Suppressor macrophage treated with lipopolysaccharide for 4 hours (primary cell): ENCODE measurements at places on chromosomes 3 and 15.

- no peak for DNase-seq
Observed at GRCh38 chr3:95899911-95900310, 914.5 kb upstream of the EPHA6 start.

DNA sequence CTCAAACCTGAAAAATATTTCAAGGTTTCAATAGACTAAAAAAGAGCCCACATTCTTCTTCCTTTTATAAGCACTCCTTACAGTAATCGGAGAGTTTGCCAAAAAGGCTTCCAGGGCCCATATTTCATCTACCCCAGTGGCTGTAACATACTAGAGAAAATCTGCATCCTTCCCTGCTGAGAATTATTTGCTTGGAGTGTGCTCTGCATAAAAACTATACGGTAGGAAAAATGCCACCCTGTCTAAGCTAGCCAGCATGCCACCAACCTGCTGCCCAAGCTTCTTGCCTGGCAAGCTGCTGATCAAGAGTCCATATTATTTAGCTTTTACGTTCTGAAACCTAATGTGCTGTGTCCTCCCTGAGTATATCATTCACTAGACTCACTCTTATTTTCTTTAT is 107.1 kb downstream of the FGF12 start:
- DNase-seq, result no peak

DNA sequence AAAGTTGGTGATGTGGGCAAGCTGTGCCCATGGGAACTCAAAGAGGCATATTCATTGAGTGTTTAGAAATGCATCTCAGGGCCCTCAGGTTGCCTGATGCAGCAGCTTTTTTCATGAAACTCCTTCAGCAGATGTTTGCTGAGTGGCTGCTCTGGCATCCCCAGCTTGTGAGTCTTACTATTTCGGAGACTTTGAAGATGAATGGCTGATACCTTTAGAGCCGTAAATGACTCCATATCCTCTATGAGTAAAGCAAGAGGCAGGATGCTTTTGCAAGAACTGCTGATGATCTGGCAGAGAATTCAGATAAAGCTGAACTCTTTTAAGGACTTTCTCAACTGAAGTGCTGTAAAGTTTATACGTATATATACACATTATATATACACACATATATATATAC is 384.3 kb downstream of the CACNA2D3 start:
- DNase-seq, result no peak

DNA sequence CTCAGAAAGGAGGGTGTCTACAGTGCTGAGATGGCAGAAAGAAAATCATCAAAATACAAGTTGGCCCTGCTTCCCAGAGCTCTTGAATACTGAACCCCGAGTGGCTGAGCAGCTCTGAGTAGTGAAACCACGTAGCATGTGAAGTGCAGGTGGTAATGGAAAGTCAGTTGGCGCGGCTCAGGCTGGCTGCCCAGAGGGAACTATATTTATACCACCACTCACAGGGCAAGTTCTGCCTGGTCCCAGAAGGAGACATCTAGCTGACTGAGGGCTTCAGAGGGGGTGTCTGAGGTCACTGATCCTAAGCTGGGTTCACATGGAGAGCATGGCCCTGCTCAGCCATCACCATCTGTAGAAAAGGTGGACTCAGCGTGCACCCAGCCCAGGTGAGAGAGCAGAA is 129.6 kb upstream of the AGBL1 start:
- DNase-seq, result no peak

GRCh38 chr3:8399686-8400085 is 101.9 kb upstream of the LMCD1 start:
- DNase-seq, result no peak

- DNase-seq, result no peak
Observed at GRCh38 chr3:134072881-134073582, 43.3 kb upstream of the SLCO2A1 start.

- no peak for DNase-seq
Observed at GRCh38 chr15:25882466-25882865, 19.3 kb upstream of the ATP10A start.

DNA sequence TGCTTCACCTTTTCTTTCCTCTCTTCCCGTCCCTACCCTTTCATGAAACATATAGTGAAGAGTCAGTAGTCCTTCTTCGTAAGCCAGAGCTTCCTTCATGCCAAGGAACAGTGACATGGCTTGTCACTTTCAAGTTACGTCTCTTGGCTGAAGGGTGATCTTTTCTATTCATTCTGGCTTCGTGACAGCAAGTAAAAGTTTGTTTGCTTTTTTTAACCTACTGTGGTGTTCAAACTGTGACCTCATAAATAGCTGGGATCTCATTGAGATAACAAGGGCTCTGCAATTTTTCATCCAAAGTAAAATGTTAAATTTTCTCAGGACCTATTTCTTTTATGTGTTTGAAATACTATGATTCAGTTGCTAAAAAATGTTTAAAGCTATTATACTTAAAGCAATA is 10.5 kb downstream of the CDIN1 start:
- no peak for DNase-seq

- no peak for DNase-seq
Observed at GRCh38 chr3:54917174-54917573, 10.7 kb downstream of the LRTM1 start.

GRCh38 chr3:163768048-163768447 is 1310.2 kb downstream of the SI start:
- no peak for DNase-seq

GRCh38 chr3:26353097-26353496 is 269.5 kb upstream of the LRRC3B start:
- no peak for DNase-seq

GRCh38 chr3:13009132-13009945 is 63.9 kb downstream of the IQSEC1 start:
- DNase-seq, result peak; percentile 98

DNA sequence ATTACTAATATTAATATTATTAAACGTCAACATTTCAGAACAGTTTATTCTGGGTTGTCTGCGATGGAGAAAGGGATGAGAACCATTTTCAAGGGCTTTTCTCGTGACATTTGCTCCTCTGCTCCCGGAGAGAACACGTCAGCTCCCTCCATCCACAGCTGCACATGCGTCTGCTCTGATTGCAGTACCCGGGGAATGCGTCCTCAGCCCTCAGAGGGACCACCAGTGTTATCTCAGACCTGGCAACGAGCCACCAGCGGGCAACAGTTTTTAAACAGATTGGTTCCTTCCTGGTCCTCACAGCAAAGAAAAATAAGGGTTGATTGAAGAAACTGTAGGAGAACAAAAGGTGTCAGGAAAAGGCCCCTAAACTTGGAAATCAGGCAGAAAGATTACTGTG is 202.2 kb upstream of the ADAMTS9 start:
- DNase-seq, result no peak

- DNase-seq, result no peak
Observed at GRCh38 chr3:143771258-143771657, 77.0 kb downstream of the SLC9A9 start.

DNA sequence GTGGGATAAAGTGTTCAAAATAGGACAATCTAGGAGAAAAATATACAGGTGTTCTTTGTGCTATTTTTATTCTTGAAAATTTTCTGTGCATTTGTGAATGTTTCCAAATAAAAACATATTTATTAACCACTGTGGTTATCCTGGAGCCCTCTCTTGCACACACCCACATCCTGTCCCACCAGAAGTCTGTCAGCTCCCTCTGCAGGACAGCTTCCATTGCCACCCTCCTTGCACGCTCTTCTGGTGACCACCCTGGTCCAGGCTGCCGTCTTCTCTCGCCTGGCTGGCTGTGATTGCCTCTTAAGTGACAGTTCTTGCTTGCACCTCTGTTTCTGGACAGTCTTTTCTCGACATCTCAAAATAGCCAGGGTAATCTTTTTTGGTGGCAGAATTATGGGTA is 394.0 kb downstream of the LRTM1 start:
- DNase-seq, result no peak

GRCh38 chr3:59310736-59311135 is 260.9 kb upstream of the CFAP20DC start:
- DNase-seq, result no peak

- no peak for DNase-seq
Observed at GRCh38 chr3:127536830-127537812, 53.4 kb downstream of the TPRA1 start.

- DNase-seq, result no peak
Observed at GRCh38 chr3:146539315-146539714, 5.1 kb downstream of the PLSCR1 start.

- DNase-seq, result no peak
Observed at GRCh38 chr15:99592145-99592791, 26.5 kb downstream of the MEF2A start.

GRCh38 chr3:157160658-157161424 is 894 bp upstream of the CCNL1 start:
- DNase-seq, result peak; percentile 98

DNA sequence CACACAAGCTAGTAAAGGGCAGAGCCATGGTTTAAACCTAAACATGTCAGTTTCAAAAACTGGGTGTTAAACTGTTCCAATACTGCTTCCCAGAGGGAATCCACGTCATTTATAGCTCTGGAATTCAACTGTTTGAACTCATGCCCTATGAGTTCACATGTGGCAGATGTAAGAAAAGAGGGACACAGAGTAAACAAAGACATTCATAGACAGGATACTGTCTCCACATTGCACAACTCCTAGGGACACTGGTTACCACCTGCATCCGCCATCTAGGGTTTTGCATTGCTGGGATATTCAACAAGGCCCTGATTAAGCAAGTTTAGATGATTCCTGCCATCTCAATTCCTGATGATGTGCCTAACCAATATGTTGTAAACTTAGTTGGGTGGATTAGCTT is 134.1 kb upstream of the COL8A1 start:
- DNase-seq, result no peak

GRCh38 chr3:81868597-81868996 is 107.2 kb upstream of the GBE1 start:
- no peak for DNase-seq

GRCh38 chr3:171228240-171228639 is 201.7 kb upstream of the SLC2A2 start:
- no peak for DNase-seq

- peak; percentile 48 for DNase-seq
Observed at GRCh38 chr3:70064194-70064779, 64.8 kb downstream of the SAMMSON start.

DNA sequence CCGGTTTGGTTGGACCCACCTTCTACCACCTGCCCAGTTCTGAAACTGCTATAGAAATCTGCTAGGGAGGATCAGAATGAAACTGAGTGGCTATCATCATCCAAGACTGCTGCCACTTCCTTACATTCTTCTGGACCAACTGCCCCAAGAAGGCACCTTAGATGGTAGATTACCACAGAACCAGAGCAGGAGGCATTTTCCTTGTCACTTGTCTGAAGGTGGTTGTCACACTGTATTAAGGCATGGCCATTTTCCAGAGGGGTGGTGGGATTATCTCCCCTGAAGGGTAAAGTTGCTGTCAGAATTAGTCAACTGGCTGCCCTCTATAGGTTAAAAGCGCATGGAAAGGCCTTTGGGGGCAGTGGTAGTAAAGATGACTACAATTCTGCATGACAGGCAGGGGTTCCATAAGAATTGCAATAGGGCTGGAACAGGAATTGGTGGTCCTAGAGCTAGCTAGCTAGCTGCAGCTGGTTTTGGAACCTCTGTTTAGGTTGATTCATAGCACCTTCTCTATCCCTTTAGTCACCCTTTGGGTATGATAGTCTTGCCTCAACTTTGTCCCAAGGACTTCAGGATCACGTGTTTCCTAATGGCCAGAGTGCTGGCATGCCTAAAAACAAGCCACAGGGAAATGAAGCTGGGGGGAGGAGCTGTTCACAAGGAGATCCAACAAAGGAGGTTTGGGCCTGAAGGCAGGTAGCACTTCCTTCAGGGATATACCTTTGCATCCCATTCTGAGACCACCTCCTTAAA is 4.8 kb upstream of the CSPG5 start:
- no peak for DNase-seq

GRCh38 chr15:53757906-53758305 is 1.6 kb downstream of the WDR72 start:
- DNase-seq, result no peak

GRCh38 chr3:60095516-60095915 is 1045.7 kb upstream of the CFAP20DC start:
- no peak for DNase-seq

DNA sequence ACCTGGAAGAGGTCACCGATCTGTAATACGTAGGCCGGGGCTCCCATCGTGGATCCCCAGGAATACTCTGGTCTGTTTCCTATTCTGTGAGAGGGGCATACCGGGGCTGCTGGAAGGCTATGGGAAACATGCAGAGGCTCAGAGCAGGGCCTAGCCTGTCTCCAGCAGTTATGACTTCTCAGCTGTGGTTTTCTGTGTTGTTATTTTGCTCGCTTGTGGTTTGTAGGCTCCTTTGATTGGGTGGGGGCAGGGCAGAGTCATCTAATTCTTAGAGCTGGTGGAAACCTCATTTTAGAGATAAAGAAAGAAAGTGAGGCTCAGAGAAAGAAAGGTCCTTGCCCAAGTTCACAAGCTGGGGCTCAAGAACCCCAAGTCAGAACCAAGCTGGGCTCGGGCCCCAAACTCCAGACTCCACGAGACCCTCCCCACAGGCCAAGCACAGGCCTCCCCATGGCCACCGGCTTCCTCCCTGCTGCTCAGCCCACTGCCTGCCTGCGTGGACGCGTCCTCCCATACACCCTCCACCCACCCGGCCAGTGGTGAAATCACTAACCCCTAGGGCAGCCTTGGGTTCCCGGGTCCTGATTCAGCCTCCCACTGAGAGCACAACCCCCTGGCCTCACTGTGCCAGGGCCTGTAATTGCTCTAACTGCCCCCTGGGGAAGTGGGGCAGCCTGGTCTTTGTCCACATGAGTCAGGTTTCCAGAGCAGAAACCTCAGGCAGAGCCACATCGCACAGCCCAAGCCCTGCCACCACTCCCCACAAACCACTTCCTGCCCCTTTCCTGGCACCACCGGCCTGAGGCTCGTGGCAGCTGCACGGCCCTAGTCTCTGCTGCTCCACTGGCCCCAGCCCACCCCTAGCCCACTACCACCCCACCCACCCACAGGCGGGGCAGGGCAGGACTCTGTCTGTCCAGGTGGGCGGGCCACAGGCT is 270.8 kb downstream of the UACA start:
- DNase-seq, result peak; percentile 92

- DNase-seq, result no peak
Observed at GRCh38 chr15:58918239-58918638, 15.2 kb downstream of the SLTM start.

DNA sequence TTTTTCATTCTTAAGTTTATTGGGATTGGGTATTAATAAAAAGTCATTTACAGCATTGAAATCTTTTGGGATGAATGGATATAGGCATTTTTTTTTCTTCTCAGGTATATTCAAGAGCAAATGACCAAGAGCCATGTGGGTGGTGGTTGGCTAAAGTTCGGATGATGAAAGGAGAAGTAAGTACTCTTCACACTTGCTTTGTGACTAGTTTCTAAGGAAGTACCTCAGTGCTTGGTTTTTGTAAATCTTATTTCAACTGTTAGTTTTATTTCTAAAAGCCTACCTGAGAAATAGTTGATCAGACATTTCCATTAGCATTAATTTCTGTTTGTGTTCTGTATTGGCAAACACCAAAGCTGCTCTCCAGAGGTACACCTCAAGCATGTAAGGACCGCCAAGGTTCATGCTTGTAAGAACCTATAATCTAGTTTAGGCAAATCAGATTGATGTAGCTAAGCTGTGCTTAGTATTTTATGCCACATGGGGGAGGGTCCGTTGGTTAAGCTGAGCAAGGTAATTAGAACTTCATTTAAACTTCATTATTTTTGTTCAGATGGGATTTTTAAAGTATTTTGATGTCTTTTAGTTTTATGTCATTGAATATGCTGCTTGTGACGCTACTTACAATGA is 35.4 kb downstream of the FXR1 start:
- peak; percentile 11 for DNase-seq

- no peak for DNase-seq
Observed at GRCh38 chr15:45228931-45229330, 23.1 kb upstream of the SLC28A2 start.
